ENCODE measurements at places on chromosomes 7 and 10.

DNA sequence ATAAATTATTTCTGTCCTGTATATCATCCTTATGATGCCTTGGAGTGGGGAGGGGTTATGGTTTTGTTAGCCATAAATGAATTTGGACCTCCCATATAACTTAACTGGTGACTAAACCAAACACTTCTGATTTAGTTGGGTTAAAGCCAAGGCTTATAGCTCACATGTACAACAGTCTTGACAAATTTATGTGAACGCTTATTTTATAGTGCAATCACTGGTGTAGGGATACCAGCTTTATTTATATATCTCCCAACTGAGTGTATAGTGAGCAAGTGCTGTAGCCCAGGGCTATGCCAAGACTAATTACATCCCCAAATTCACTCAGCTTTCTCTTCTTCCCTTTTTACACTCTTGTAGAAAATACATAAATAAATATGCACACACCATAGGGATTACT, 956.2 kb downstream of the SORCS3 start:
- DNase-seq: no peak

- no peak for DNase-seq
Measured at GRCh38 chr7:25244254-25245033, 16.2 kb upstream of the NPVF start.

DNA sequence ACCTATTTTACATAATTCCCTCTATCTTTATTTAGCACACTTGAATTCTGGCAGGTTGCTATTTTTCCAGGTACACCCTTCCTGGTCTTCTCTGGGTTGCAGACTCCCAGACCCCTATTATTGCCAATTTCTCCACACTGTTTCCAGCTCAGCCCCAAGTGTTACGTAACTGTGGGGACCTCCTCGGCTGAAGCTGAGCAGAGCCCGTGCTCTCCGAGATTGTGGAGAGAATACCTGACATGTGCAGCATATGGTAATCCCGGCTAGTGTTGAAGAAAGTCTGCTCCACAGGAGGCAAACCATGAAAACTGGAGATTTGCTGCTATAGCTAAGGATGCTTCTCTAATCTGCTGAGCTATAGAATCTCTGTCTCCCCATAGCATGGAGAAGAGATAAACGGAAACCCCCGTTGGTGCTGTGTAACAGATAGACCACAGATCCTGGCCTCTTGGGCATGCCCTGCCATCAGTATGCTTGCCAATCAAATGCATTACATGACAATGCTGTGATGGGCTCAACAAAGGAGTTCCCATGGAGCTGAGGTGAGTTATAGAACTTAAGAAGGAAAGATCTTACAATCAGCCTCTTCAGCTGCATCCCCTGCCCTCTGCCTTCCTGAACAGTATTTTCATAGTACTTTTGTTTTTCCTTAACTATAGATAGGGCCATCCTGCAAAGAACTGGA, 144.6 kb upstream of the AOAH start:
- DNase-seq: no peak

DNA sequence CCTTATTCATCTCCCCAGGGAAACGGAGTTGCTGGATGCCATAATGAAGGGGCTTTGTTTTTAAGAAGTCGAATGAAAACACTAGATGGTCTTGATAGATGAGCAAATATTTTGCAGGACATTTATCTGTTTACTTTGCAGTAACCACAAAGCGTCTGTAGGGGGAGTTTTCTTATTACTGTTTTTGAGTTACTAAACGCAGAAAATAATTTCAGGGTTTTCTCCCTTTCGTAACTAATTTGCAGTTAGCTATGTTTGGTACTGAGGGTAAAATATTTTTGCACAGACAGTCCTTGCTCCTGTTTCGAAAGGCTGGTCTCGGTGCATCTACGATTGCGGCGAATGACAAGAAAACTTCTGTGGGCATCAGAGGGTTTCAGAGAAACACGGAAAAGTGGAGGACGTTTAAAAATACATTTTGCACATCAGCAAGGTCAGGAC, 505.6 kb upstream of the MKI67 start:
- peak; percentile 13 for DNase-seq

DNA sequence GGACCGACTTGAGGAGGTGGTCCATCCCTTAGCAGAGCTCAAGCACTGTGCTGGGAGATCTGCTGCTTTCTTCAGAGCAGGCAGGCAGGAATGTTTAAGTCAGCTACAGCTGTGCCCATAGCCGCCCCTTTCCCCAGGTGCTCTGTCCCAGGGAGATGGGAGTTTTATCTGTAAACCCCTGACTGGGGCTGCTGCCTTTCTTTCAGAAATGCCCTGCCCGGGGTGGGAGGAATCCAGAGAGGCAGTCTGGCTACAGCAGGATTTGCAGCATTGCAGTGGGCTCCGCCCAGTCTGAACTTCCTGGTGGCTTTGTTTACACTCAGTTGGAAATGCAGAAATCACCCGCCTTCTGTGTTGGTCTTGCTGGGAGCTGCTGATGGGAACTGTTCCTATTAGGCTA, 51.2 kb upstream of the SEMA3A start:
- no peak for DNase-seq
